Ureter (tissue), 1 donor: ENCODE measurements at places on chromosomes 1 and 21. TPM values are rescaled to one million over a fixed set of nuclear protein-coding genes. Genes with fewer than 3 reads are reported as not detected.

Gene ANGPTL3
- total RNA-seq, result not detected

Gene FAM72B
- 0.68 TPM for total RNA-seq

Gene OPTC
- total RNA-seq, result not detected

Gene KCNT2
- total RNA-seq, result 9.5 TPM

Gene UMODL1
- not detected for total RNA-seq
